Jurkat, Clone E6-1 (cell line): ENCODE measurements at places on chromosomes 2 and 18.
A peak's percentile ranks its signal among the peaks of the same experiment; 100 is the strongest.

- DNase-seq: no peak
Measured at GRCh38 chr2:112636605-112637288, 9.0 kb upstream of the SLC20A1 start.

DNA sequence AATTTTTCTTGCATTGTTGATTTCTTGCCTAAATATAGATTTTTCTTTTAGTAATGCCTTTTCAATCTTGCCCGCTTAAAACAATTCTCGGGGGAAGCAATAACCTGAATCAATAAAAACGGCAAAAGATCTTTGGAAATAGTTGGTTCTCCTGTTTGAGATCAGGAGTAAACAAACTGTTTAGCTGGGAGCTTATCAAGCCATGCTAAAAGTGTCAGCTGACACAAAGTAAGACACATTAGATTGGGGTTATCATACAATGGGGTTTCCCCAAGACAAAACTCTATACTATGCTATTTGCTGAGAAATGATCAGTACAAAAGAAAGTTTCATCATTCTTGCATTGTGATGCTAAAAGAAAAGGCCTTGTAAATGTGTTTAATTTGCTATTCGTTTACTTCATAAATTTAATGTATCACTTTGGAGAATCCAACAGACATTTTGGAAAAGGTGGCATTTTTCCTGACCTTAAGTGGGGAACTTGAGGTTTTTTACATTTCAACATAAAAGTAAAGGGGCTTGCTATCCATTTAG lies 46.5 kb downstream of the ATIC start:
- no peak for DNase-seq

DNA sequence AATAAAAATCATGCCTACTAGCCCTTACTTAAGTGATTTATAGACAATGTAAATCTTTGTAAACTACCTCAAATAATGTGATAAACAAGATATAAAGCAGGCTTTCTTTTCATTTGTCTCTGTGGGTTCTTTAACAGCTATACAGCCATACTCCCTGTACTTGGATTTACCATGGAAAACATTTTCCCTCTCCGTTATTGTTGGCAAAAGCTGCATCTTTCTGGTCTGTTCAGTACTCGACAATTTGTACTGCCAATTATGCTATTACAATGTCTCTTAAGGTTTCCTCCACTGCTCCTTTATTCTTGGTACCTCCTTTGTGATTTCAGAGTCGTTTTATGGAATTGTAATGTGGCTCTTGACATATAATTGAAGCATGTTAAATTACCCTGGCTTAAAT lies 426.3 kb upstream of the PKDCC start:
- DNase-seq: no peak

DNA sequence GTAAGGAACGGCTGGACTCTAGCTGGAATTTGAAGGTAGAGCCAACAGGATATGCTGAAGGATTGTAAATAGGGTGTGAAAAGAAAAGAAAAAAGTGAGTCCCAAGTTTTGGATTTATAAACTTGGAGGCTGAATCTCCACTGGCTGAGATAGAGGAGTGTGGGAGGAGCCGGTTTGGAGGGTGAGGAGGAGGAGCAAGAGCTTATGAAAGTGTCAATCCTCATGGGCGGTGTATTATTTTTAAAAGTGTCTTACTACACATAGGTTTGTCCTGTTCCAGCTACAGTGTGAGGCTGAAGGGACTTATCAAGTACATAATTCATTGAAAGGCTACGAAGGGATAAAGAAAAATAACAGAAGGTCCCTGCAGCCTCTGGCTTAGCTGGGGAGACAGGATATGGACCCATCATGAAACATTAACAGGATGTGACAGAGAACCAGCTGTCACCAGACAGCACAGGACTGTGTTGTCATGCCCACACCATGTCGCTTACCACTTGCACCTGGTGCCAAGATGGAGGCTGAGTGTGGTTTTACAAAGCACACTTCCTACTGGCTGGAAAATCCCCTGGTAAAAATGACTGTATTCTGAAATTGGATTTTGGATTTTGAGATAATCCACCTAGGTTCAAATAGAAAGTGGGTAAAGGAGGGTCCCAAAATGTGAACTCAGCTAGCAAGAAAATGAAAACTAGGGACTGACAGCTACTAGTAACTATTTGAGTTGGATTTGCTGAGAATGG lies 2.5 kb upstream of the MREG start:
- DNase-seq: peak; percentile 90

DNA sequence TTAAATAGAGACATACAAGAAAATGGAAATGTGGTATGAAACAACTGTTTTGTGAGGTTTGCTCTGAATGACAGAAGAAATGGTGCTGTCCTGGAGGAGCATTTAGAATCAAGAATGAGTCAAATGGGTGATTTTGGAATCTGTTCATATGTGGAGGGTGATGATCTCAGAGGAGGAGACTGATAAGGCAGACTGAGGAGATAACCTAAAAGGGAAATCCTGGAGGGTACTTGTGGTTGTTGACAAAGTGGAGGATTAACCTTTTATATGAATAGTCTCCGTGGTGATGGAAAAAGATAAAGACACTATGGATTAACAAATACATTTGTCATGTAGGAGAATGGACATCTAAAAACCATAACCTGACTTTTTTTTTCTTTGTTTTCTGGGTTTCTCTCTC lies 74.1 kb downstream of the MMADHC start:
- no peak for DNase-seq

- no peak for DNase-seq
Measured at GRCh38 chr2:101619191-101619591, 78.3 kb upstream of the MAP4K4 start.

GRCh38 chr2:106572541-106573450 lies 85.6 kb downstream of the CD8B2 start:
- DNase-seq: peak; percentile 40

DNA sequence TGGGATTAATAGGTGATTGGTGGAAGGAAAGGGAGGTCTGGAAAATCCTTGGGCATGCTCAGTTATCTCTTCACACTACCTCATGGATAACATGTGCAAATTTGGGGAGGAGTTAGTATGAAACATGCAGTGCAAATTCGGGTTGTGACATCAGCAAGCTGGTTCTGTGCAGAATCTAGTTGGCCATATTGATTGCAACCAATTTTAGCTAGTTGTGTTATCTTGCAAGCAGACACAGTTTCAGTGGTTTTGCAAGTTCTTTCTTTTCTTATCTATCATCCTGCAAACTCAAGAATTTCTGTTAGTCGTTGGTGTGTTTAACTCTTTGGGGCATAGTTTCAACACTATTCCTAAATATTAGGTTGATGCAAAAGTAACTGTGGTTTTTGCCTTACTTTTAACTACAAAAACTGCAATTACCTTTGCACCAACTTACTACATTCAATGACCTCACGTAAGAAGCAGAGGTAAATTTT lies 135.4 kb downstream of the PTH2R start:
- no peak for DNase-seq

DNA sequence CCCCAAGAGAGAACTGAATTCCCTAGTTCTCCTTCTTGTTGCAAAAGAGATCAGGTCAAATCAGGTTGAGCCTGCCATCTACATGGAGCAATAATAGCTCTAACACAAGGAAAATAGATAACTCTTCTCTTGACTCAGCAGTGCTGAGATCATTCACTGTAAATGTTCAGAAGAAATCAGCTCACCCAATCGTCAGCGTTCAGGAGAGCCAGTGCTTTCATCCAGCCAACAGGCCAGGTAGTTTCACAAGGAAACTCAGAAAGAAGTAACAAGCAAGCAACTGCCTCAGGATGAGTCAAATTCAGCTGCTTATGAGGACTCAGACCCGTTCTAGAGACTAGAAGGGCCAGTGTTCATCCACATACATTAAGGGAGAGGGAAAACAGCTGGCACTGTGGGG lies 5.9 kb downstream of the LMAN2L start:
- no peak for DNase-seq

DNA sequence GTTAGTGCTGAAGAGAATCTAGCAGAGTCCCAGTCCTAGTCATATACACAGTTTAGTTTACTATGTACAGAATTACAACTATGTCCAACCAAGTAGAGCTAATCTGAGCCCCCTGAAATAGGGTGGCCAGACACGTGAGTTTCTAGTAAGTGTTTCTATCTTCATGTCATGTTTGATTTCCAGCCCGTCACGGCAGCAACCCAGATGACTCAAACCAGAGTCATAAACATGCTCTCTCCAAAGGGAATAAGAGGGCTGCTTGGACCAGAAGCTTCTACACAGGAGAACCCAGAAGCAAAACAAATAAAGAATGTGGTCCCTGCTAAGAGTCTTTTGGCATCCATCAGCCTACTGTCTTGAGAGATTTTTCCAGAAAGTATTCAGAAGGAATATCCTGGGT lies 64.9 kb upstream of the WIPF1 start:
- no peak for DNase-seq

GRCh38 chr2:35852-36251 lies 10.5 kb downstream of the FAM110C start:
- no peak for DNase-seq

DNA sequence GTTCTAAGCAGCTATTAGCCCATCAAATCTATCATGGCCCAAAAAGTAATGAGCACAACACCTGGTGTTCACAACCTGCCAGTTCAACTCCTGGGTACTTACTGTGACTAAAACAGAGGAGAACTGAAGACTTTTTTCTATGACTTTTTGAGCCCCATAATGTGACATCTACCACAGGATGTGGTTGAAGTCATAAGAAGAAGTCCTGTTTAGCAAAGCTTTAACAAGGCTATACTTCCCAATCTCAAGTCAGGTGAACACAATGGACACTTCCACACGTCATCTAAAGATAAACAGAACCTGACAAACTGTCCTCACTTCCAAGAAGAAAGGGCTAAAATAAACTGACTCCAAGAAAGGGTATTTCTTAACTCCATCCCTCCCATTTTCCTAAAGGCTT lies 138.8 kb downstream of the ATAD2B start:
- DNase-seq: peak; percentile 76

DNA sequence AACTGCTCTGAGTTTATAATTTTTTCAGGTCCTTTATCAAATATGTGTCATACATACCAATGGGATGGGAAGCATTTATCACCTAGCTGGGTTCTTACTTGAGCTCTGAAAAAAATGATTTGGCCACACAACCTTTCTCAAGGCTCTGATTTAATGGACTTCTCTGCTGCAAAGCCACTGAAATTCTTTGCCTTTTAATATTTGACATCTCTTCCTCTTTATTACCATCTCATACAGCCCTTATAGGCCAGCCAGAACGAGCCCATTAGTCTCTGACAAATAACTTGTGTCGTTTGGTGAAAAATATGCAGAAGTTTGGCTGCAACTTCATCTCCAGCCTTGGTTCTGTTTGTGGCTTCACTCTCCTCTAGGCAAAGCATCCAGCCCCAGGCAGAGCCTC lies 249.1 kb downstream of the ATAD2B start:
- DNase-seq: no peak

- no peak for DNase-seq
Measured at GRCh38 chr2:201432621-201433393, 18.5 kb downstream of the TRAK2 start.

GRCh38 chr2:75604484-75604883 lies 42.1 kb upstream of the MRPL19 start:
- DNase-seq: no peak

- DNase-seq: no peak
Measured at GRCh38 chr2:47725808-47726207, 57.1 kb upstream of the MSH6 start.

DNA sequence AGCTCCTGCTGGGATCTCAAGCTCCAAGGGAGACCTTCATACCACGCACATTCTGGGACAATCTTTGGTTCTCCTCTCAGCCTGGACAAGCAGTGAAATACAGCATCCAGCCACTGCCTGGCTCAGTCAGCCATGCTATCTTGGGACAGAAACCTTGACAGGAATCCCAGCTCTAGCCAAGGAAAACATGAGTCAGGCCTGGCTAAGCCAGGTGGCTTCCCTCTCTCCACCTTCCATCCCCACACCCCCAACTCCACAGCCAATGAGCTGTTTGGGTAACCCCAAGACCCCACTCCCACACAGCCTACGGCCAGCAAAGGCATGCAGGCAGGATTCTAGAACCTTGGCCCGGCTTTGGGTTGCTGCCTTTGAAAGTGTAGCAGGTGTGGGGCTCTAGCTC lies 64.9 kb downstream of the MCFD2 start:
- DNase-seq: no peak

DNA sequence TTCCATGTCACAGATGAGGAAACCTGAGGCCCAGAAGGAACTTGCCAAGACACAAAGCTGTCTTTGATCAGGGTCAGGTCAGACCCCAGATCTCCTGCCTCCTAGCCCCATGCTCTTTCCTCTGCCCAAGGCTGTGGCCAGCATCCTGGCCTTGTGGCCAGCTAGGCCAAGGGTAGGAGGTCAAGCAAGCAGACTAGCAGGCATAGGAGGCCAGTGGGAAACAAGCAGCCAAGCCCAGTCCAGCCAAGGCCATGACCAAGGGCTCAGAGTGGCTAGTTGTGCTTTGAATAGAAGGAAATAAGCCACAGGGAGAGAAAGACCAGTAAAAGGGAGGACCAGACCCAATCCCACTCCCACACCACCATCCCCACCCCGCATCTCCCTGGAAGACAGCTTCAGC lies 30.4 kb downstream of the KCNK3 start:
- DNase-seq: no peak

- no peak for DNase-seq
Measured at GRCh38 chr2:108629417-108629816, 89.9 kb upstream of the RANBP2 start.

DNA sequence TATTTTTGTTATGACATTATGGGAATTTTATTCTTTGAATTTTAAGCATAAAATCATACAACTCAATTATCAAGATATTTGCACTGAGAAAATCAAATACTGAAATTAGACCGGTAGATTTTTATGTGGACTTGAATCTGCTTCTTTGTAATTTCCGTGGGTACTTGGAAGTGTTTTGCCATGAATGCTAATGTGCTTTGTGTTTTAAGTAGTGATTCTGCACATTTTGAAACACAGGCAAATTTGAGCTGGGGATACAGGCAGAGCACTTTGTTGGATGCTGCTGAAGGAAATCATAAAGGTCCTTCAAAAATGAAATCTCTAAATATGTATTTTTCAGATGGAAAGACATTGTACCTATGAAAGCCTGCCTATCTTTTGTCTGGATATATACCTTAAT lies 446.3 kb upstream of the POU3F3 start:
- no peak for DNase-seq

GRCh38 chr18:26304511-26304910 lies 78.3 kb downstream of the TAF4B start:
- DNase-seq: no peak

DNA sequence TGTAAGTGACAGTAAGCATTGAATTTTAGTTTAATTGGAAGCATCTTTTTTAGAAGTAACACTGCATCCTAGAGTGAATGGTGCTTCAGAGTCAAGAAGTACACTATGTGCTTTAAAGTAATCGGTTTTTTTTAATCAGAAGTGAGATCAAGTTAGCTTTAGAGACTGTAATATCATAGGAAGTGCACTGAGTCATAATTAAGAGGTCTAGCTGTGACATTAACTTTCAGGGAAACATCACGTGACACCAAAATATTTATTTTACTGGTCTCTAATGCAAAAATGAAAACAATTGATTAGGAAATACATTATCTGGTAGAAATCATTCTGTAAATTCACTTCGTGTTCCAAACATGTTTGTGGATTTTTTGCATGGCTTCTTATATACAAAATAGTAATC lies 55.3 kb upstream of the KYNU start:
- DNase-seq: no peak
